HL-60 (cell line): ENCODE measurements at places on chromosomes 4 and X.
A peak's percentile ranks its signal among the peaks of the same experiment; 100 is the strongest.

DNA sequence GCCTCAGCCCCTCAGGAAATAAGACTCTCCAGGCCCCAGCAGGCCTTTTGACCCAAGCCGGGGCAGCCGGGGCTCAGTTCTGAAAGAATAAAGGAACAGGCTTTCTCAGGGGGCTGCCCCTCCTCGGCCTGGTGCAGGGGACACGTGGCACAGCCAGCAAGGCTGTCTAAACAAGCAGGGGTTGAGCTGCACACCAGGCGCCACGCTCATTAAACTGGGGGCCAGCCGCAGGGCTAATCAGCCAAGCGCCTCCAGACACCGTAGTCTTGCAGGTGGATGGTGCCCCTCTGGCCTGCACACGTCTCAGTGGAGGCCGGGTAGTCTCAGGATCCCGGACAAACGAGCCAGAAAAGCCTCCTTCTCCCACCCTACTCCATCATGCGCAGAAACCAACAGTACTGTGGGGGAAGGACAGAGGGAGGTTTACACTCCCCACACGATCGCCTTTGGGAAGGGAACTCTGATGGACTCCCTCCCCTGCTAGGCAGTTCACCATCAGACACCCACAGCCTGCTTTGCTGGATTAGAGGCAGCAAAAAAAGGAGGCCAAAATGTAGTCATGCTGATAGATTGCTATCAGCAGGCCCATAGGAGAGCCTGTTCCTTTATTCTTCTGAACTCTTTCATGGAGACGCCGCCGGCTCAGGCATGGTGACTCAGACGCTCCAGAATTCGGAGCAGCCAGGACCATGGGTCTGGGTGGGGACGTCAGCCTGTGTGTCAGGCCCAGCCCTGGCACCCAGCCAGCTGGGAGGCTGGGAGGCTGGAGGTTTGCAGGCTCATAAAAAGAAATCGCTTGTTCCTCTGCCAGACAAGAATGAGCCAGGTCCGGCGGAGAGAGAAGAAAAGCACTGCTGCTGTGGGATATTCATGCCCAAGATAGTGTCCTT, 342.4 kb downstream of the BCOR start:
- DNase-seq, result no peak

DNA sequence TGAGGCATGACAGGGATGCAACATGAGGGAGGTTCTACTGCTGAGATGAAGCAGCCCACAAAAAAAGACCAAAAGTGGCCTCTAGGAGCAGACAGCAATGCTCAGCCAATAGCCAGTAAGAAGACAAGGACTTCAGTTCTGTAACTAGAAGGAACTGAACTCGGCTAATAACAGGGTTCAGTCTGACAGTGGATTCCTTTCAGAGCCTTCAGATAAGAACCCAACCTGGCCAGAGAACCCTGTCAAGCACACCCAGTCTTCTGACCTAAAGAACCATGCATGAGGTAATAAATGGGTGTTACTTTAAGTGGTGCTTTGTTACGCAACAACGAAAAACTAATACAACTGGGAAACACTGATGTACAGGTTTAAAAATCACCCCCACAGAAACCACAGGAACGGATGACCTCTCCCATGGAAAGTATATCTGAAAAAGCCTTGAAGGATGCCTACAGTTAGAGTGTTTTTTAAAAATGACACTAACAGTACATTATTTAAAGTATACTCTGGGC, 94.6 kb downstream of the PAPSS1 start:
- peak; percentile 11 for DNase-seq

DNA sequence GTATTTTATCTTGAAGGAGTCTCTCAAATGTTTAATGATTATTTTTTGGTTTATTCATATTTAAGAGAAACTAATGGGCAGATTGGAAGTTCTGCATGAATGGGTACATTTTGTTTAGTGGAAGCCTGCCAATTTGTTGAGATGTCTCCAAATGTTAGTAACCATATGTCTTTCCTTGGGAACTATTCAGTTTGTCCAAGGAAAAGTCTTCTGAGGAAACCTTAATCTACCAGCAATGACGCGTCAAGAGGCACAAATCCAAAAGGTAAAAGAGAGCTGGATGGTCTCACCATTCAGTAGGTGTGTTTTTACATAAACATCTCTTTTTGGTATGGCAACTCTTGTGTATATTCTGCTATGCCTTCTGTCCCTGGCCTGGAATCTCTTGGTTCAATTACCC, 37.4 kb upstream of the NDST3 start:
- no peak for DNase-seq

- no peak for DNase-seq
These were observed 297.6 kb downstream of the IL1RAPL1 start for GRCh38 chrX:28884823-28885222.

DNA sequence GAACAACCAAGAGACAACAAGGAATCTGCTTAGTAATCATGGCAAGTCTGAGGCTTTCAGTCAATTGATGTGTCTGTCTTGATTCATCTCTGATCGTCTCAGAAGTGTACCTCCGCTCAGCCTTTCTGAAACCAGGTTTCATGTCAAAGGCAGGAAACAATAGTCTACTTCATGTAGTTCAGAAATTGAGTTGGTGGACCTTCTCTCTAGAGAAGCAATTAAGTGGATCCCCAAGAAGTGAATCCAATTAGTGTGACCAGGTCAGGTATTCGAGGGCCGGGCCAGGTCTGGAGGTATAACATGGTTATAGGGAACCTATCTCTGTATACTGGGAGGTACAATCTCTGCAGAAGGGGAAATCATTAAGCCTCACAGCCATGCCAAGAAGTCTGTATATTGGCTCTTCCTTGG, 32.0 kb downstream of the DAPP1 start:
- DNase-seq, result no peak
